CD4-positive, alpha-beta memory T cell (primary cell): ENCODE measurements at places on chromosomes 2 and 18. TPM values are rescaled to one million over a fixed set of nuclear protein-coding genes. Genes with fewer than 3 reads are reported as not detected.

Gene TMEM37
- 0.44 TPM for total RNA-seq

Gene MROH2A
- not detected for total RNA-seq

Gene TMEM169
- total RNA-seq = 3.6 TPM

Gene EPHA4
- total RNA-seq = 132 TPM

Gene SLC5A7
- total RNA-seq = not detected

Gene ACMSD
- total RNA-seq = not detected

Gene CTAGE1
- total RNA-seq = not detected

Gene CCDC121
- 1.3 TPM for total RNA-seq

Gene PLB1
- total RNA-seq = 0.38 TPM

Gene KIF5C
- 21.3 TPM for total RNA-seq

Gene REG3A
- not detected for total RNA-seq

Gene PXDN
- total RNA-seq = not detected

Gene TSPYL6
- not detected for total RNA-seq

Gene ING5
- total RNA-seq = 98.9 TPM

GRCh38 chr2:144858211-144858610 is 338.3 kb upstream of the ZEB2 start:
- no peak for DNase-seq
- no peak overlapping the region for H3K27ac ChIP-seq
- no peaks in the 10 kb centered on the region for H3K36me3 ChIP-seq
- H3K4me3 ChIP-seq = no peak overlapping the region
- H3K4me1 ChIP-seq = no peaks in the 10 kb centered on the region

DNA sequence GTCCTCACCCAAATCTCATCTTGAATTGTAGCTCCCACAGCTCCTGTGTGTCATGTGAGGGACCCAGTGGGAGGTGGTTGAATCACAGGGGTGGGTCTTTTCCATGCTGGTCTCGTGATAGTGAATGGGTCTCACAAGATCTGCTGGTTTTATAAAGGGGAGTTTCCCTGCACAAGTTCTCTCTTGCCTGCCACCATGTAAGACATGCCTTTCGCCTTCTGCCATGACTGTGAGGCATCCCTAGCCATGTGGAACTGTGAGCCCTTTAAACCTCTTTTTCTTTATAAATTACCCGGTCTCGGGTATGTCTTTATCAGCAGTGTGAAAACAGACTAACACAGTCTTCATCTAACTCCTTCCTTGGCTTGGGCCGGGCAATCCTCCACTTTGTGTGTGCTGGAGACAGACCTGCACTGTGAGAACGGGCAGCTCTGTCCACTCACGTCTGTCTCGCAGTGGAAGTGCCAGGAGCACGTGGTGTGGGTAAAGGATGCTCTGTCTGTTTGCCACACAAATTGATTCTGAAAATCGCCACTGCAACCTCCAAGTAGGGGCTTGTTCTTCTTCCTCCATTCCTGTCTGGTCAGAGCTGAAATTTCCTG is 47.6 kb upstream of the OTOS start:
- no peak overlapping the region for H3K27ac ChIP-seq
- H3K36me3 ChIP-seq = no peaks in the 10 kb centered on the region
- H3K4me3 ChIP-seq = no peak overlapping the region
- H3K4me1 ChIP-seq = no peaks in the 10 kb centered on the region

DNA sequence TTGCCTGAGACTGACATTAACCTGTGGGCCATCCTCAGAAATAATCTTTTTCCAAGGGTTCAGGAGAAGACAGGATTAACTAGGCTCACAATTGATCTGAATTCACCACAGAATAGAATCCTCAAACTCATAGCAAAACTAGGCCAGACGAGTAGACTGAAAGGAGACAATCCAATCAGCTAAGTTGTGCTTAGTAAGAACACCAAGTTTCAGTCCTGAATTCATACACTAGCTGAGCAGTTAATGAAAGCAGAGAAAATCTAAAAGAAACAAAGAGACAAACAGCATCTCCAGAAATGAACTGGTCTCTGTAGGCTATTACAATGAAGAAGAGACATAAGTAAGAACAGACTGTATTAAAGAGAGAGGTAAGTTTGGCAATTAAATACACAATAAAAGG is 89.5 kb downstream of the GORASP2 start:
- no peaks in the 10 kb centered on the region for H3K27me3 ChIP-seq
- no peak overlapping the region for H3K27ac ChIP-seq
- no peak for DNase-seq
- H3K36me3 ChIP-seq = peaks cover 18% of the 10 kb centered on the region
- H3K4me3 ChIP-seq = no peak overlapping the region

GRCh38 chr2:162506706-162507105 is 162.8 kb downstream of the GCA start:
- no peak overlapping the region for H3K27ac ChIP-seq
- no peak for DNase-seq
- no peaks in the 10 kb centered on the region for H3K36me3 ChIP-seq

GRCh38 chr2:174726212-174726611 is 38.1 kb downstream of the CHRNA1 start:
- H3K27me3 ChIP-seq = no peaks in the 10 kb centered on the region
- H3K4me1 ChIP-seq = peaks cover 17% of the 10 kb centered on the region
- no peaks in the 10 kb centered on the region for H3K36me3 ChIP-seq
- H3K4me3 ChIP-seq = no peak overlapping the region

DNA sequence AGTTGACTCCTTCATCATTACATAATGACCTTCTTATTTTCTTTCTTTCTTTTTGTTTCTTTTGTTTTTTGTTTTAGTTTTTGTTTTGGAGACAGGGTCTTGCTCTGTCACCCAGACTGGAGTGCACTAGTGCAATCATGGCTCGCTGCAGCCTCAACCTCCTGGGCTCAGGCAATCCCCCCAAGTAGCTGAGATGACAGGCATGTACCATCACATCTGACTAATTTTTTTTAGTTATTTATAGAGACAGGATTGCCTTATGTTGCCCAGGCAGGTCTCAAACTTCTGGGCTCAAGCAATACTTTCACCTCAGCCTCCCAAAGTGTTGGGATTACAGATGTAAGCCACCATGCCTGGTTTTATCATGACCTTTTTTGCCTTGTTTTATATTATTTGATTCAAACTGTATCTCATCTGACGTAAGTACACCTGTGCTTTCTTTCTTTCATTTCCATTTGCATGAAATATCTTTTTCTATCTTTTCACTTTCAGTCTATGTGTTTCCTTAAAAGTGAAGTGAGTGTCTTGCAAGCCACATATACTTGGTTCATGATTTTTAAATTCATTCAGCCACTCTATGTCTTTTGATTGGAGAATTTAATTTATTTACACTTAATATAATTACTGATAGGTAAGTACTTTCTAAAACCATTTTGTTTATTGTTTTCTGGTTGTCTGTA is 39.1 kb downstream of the SP100 start:
- DNase-seq = no peak
- no peak overlapping the region for H3K27ac ChIP-seq
- H3K36me3 ChIP-seq = peaks cover 44% of the 10 kb centered on the region
- H3K27me3 ChIP-seq = no peaks in the 10 kb centered on the region
- no peak overlapping the region for H3K4me3 ChIP-seq

- H3K27ac ChIP-seq = no peak overlapping the region
- DNase-seq = no peak
- H3K4me3 ChIP-seq = no peak overlapping the region
These were observed 115.8 kb upstream of the NOSTRIN start for GRCh38 chr2:168686452-168687191.

- no peak overlapping the region for H3K4me3 ChIP-seq
- no peaks in the 10 kb centered on the region for H3K27me3 ChIP-seq
- H3K27ac ChIP-seq = no peak overlapping the region
- H3K4me1 ChIP-seq = no peaks in the 10 kb centered on the region
These were observed 249.3 kb upstream of the AGAP1 start for GRCh38 chr2:235244255-235245220.

- H3K36me3 ChIP-seq = no peaks in the 10 kb centered on the region
- H3K4me3 ChIP-seq = no peak overlapping the region
- H3K27me3 ChIP-seq = no peaks in the 10 kb centered on the region
- DNase-seq = no peak
These were observed 110.8 kb upstream of the TRIB2 start for GRCh38 chr2:12605936-12606335.

DNA sequence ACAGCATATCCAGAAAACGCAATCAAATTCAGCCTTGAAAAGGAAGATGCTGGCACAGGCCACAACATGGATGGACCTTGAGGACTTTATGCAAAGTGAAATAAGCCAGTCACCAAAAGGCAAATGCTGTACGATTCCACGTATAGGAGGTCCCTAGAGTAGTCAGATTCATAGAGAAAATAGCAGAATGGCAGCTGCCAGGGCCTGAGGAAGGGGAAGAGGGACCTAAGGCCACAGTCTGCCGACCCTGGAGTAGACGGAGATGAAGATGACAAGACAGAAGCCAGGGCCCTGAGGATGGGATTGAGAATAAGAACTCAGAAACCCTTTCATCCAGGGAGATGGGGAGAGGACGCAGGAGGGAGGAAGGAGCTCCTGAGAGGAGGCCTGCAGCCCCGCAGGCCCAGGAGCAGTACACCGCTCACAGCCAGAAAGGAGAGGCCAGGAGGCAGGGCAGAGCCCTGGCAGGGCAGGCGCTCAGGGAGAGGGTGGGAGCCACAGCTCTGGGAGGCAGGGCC is 8.1 kb upstream of the MTERF4 start:
- peak; percentile 19 for DNase-seq
- no peaks in the 10 kb centered on the region for H3K27me3 ChIP-seq
- peaks cover 67% of the 10 kb centered on the region for H3K4me1 ChIP-seq
- H3K36me3 ChIP-seq = peaks cover 8% of the 10 kb centered on the region
- peak overlapping the region; percentile 46 for H3K4me3 ChIP-seq
